ENCODE measurements at places on chromosomes 16 and 17.

- DNase-seq: no peak
These were observed 5.0 kb upstream of the DCTPP1 start for GRCh38 chr16:30434852-30435251.

- no peak for DNase-seq
These were observed 34.4 kb downstream of the TMEM92 start for GRCh38 chr17:50308666-50309065.

DNA sequence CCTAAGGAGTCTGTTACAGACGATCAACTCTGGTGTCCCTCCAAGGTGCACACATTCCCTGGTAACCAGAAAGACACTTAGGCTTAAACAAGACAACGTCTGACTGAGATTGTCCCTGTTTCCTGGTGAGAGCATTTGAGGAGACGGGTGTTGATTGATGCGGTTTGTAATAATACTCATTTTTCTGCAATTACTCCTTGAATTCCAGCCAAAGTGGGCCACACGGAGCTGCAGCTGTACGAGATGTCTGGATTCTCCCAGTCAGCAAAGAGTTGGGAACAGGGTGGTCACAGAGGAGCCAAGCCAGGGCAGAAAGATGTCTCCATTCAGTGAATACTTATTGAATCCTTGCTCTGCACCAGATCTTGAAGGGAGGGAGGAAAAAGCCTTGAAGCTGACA lies 30.9 kb upstream of the CES5A start:
- DNase-seq: no peak

DNA sequence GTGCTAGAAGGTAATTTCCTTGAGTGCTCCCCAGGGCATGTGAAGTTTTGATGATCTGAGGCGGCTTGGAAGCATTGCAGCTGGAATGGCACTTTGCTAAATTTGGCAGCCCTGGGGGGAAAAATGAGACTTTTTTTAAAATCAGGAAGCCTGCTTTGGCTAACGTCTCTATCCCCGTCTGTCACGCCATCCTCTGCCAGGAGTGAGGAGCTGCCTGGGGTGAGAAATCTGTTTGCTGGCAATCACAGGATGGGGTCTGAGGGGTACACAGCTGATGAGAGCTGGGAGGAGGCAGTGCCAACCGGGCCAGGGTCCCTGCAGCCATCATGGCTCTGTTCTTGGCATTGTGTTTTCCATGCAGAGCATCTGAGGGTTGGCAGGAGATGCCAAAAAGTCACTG lies 2.0 kb downstream of the ABCC12 start:
- DNase-seq: no peak

DNA sequence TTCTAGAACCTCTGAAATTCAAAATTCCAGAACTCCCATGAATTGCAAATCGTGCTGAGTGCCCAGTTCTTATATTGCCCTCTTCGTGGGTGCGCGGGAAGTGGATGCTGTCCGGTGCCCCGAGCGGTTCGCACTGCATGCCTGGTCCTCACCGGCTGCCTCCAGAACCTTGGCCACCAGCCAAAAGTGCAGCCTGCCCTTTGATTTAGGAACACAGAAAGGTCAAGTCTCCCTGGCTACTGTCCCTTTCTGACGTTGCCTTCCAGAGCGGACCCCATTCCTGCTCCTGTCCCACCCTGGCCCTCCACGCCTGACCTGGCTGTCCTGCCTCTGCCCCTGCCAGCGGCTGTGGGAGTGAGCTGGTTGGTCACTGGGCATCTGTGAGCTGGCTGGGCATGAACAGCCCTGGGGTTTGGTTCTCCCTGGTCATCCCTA lies 9.7 kb downstream of the NEUROD2 start:
- DNase-seq: no peak

DNA sequence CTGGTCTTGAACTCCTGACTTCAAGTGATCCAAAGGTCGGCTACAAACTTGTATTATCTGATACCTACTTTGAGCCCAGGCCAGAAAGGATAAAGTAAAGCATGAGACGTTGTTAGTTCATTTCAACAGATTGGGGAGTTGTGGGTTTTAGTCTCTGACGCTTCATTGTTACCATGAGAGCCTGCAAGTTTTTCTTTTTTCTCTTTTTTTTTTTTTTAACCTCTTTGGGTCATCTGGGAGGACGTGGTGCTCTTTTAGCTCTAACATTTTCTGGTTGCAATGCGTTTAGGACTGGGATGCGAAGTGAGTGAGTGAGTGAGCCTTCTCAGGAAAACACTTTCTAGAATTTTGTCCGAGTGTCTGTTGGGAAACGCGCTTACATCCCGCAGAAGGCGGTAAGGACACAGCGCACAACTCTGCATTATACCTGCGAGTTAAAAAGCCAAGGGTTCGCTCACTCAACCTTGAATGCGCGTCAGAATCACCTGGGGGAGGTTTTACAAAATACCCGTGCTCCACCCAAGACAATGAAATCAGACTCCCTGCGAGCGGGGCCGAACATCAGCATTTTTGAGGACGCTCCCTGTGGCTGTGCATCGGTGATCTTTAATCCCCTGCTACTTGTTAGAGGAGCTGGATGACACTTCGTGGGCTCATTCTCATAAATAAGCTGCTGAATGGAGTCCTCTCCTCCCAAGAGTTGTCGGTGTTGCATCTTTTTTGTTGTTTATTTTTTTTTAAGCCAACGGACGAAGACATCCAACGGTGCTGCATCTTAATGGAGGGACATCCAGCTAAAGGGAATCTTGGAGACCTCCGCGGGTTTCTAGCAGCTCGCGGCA lies 629 bp upstream of the RNF135 start:
- no peak for DNase-seq

DNA sequence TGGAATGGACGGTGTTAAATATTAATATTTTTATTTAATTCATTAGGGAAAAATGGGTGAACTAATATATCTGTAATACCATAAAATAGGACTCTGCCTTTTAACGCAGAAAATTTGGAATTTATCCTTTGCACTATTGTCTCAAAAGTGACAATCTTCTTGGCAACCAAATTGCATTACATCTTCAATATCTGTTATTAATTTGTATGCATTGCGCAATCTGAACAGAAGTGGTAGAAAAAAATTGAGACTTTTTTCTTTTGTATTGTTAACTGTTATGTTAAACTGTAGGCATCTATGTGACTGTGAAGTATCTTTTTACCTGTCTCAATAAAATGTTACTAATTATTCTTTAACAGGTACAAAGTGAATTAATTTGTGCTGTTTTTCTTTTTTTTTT lies 55.6 kb downstream of the PPM1E start:
- no peak for DNase-seq

DNA sequence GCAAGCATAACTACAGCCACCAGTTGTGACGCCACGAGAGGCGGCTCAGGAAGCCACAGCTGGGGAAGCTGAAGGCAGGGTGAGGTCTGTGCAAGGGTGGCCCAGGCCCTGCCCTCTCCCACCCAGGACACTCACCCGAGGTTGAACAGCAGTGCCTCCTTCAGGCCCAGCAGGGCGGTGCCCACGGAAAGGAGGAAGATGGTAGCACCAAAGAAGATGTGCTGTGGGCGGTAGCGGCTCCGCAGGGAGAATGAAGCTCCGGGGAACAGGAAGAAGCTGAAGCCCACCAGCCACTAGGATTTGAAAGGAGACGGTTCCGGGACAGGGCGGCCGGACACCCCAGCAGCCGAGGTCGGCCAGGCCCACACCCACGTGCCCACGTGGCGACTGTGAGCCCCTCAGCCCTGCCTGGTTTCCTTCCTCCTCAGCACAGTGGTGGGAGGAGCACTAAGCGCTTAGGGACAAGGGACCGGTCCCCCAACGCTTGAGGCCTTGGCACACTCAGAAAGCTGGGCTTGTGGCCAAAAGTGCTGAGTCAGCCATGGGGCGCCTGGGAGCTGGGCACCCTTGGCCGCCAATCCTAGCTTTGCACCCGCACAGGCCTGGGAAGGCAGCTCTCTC lies 11.0 kb downstream of the CYB561 start:
- DNase-seq: peak; percentile 65

DNA sequence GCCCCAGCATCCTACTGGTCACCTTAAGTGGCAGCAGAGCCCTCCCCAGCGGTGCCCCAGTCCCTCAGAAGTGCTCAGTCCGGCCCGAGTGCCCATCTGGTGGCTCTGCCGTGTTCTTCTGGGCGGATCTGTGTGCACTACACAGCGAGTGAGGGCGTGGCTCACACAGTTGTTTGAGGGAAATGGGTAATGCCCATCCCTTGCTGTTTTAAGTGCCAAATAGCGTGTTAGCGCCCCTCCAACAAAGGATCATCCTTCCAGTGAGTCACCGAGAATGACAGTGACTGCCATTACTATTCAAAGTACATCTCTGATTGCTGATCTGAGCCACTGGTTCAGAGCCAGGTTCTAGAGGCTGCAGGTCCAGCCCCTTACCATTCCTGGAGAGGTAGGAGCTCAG lies 152.0 kb downstream of the LGALS9B start:
- DNase-seq: no peak

DNA sequence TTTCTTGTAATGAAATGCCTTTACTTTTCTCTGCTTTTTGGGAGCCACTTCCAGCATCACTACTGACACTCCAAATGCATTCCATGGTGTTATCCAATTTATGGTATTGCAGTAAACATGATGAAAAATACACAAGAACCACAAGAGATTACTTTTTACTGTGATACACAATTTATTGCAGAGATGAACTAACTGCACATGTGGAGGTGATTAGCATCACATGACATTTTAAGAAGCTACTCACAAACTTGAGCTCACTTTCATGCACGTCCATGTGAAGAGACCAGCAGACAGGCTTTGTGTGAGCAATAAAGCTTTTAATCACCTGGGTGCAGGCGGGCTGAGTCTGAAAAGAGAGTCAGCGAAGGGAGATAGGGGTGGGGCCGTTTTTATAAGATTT lies 780.5 kb upstream of the GOT2 start:
- DNase-seq: no peak

DNA sequence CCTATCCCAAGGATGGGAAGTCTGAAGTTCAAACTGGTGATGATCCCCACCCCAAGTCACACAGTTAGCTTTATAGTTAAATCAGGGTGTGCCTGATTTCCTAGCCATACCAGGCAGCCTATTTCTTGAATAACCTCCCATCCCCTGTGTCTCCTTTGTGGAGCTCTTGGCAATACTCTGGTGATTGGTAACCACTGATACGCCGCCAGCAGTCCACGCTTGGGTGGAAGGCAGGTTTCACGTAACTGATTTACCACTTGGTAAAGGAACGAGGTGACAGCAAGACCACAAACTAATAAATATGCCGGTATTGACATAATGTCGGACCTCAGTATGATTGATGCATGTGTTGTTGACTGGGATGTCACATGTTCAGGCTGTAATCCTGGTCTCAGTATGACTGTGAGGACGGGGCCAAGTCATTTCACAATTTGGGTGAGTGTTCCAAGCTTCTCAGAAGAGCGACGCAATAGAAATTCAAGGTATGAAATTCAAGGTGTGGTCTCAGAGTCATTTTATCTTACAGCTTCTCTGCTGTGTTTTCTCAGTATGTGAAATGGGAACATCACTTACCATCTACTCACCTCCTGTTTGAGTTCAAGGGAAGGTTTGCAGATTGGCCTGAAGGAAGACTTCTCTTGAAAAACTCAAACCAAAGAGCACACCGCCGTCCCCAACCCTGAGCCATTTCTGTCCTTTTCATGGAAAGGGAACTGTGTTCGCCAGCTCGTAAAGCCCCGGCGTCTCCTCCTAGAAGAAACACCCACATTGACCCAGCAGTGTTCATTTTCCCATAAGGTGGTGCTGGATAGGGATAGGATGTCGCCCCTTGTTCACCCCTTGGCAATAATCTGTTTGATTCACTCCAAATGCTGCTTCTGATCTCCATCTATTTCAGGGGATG lies 678.9 kb downstream of the WWOX start:
- DNase-seq: no peak

DNA sequence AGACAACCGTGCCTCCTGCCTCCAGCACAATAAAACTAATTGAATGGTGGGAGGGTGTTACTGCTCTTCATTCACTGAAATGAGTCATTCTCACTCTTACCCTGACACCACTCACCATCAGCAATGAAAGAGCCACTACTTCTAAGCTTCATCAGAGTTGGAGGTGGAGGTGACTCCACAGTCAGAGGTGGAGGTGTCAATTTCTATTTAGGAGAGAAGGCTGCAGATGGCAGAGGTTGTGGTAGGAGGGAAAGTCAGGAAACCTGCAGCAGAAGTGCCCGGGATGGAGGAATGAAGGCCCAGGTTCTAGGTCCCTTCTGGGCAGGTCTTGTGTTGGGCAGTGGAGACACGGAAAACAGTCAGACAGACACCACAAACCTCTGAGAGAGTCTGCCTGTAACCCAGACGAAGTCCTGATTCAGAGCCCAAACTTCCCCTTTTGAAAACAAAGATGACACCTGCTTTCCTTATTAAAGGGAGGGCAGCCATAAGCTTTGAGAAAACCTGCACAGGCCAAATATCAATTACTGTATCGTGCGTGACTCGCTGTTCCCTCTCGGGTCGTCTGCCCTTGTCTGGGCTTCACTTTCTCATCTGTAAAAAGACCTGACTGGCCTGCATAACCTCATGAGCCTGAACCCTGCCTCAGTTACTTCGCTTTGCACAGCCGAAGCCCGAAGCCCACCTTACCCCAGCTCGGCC lies 668 bp downstream of the ATPAF2 start:
- DNase-seq: no peak

Measured in tibial artery (tissue), 4 donors.